ENCODE measurements at places on chromosomes 5 and 9. TPM values are rescaled to one million over a fixed set of nuclear protein-coding genes. Genes with fewer than 3 reads are reported as not detected.

C8G gene
- 0.19 TPM for total RNA-seq

C9 gene
- not detected for total RNA-seq

COQ4 gene
- 30.8 TPM for total RNA-seq

DBN1 gene
- total RNA-seq = 221 TPM
